ENCODE measurements at places on chromosomes 3 and 15. TPM values are rescaled to one million over a fixed set of nuclear protein-coding genes. Genes with fewer than 3 reads are reported as not detected.

Gene DCBLD2
- 808 TPM for total RNA-seq

Gene ZNF80
- total RNA-seq: not detected

Gene LYZL4
- total RNA-seq: not detected

Gene NEK10
- 8.4 TPM for total RNA-seq

Gene LDHAL6B
- not detected for total RNA-seq

Gene ASB7
- 12.6 TPM for total RNA-seq

All from A172 (cell line).